Stimulated activated CD4-positive, alpha-beta T cell treated with anti-CD3 and anti-CD28 coated beads, Interleukin-4, amount 100 ng/mL, for 24 hours (primary cell): ENCODE measurements at places on chromosomes 16 and 17.

- no peak for DNase-seq
These were observed 225.7 kb downstream of the C16orf78 start for GRCh38 chr16:49599281-49599680.

DNA sequence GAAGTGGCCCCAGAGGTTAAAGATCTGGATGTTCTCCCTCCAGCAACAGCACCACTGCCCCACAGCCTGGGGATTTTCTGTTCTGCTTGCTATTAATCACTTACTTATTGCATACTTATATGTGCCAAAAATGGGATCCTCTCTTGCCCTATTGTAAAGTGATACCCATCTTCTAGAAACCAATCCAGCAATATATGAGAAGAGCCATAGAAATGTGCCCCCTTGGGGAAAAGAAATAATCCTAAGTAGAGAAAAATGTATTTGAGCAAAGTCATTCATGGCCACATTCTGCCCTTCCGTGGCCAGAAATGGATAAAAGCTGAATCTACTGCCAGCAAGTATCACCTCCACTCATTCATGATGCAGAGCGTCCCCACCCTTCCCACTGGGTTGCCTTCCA, 20.9 kb downstream of the SOST start:
- no peak for DNase-seq

DNA sequence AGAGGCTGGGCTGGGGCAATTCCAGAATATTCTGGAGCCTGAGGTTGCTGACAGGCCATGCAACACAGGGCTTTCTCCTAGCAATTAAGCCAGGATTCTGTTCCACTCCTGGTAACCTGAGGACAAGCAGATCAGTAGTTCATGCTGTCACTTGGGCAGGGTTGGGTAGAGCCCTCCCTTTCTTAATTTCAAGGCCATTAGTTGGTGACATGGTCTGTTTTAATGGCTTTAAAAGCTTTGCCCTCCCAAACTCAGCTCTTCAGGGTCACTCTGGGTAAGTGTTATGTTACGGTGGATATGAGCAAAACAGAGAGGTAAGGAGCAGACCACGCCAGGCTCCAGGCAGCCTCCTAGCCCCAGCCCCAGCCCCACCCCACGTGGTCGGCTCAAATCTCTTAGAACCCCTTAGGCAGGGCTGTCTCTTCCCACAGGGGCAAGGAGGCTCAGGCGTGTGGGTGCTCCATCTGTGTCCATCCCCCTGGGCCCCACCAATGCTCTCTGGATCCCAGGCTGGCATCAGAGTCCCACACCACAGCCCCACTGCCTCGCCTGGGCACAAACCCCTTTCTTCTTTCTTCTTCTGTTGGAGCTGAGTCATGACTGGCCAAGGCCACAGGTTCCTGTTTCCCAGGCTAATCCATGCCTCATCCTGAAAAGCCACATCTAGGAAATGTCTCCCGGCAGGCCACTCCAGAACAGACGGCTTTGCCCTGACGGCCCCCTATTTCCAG, 27.5 kb downstream of the CEP295NL start:
- DNase-seq, result no peak

- DNase-seq, result no peak
These were observed 18.6 kb downstream of the FLOT2 start for GRCh38 chr17:28878981-28879380.

DNA sequence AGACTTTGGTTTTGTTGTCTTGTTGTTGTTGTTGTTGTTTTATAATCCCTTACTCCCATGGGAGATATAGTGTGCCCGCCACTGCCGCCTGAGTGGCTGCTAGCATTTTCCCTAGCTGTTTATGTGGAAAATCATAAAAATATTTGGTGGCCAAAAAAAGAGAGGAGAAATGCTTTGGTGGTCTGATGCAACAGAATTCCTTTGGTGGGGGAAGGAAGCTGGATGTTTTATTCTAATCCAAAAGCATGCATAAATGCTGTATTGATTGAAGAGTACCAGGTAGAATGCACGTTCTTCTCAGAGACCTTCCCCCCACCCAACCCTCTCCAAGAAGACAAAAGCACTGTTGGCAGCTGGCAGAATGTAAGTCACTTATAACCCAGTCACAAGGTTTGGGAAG, 93.2 kb downstream of the C17orf67 start:
- DNase-seq, result no peak

GRCh38 chr17:42202696-42203095, 8.4 kb upstream of the GHDC start:
- no peak for DNase-seq

DNA sequence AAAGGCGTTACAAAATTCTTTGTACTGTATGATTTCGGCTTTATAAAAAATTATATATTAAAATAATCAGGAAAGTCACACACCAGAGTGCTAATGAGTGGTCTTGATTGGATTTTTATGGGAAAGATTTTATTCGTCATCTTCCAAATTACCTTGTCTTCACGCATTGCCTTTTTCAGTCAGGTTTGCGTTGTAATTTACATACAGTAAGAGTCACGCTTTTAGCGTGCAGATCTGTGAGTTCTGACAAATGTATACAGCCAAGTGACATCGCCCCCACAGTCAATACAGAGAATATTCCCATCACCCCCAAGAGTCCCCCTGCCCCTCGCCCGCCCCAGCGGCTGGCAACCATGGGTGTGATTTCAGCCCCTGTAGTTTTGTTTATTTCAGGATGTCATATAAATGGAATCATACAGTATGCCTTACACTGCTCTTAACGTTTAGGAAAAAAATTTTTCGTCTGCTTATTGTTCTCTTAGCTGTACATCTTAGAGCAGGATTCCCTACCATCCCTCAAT, 157.7 kb downstream of the CMIP start:
- no peak for DNase-seq

GRCh38 chr16:50694206-50694605, 800 bp downstream of the NOD2 start:
- DNase-seq, result no peak

DNA sequence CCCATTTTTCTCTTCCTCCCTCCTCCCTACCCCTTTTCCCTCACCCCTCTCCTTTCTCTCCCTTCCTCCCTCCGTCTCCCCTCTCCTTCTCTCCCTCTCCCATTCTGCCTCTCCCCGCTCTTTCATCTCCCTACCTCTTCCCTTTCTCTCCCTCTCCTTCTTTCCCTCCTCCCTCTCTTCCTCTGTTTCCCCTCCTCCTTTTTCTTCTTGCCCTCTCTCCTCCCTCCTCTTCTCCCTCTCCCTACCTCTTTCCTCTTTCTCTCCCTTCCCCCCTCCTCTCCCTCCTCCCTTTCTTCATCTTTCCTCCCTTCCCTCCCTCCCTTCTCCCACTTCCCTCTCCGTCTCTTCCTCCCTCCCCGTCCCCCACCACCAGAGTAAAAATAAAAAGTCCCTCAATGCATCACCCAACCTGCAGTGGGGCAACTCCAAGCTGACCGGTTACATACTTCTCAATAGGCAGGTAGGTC, 10.4 kb downstream of the CHD9NB start:
- no peak for DNase-seq

GRCh38 chr16:83722456-83723183, 85.2 kb upstream of the HSBP1 start:
- no peak for DNase-seq

GRCh38 chr17:75345514-75346167, 56.4 kb upstream of the SLC25A19 start:
- DNase-seq, result no peak
